ENCODE measurements at places on chromosomes 12 and 14.

- DNase-seq = no peak
Observed at GRCh38 chr12:12585115-12585863, 22.6 kb upstream of the DUSP16 start.

- no peak for DNase-seq
Observed at GRCh38 chr12:25690996-25691864, 138.1 kb upstream of the LMNTD1 start.

GRCh38 chr12:62720661-62721330 lies 214.2 kb downstream of the PPM1H start:
- DNase-seq = no peak

GRCh38 chr12:66074561-66074960 lies 56.0 kb downstream of the LLPH start:
- no peak for DNase-seq

DNA sequence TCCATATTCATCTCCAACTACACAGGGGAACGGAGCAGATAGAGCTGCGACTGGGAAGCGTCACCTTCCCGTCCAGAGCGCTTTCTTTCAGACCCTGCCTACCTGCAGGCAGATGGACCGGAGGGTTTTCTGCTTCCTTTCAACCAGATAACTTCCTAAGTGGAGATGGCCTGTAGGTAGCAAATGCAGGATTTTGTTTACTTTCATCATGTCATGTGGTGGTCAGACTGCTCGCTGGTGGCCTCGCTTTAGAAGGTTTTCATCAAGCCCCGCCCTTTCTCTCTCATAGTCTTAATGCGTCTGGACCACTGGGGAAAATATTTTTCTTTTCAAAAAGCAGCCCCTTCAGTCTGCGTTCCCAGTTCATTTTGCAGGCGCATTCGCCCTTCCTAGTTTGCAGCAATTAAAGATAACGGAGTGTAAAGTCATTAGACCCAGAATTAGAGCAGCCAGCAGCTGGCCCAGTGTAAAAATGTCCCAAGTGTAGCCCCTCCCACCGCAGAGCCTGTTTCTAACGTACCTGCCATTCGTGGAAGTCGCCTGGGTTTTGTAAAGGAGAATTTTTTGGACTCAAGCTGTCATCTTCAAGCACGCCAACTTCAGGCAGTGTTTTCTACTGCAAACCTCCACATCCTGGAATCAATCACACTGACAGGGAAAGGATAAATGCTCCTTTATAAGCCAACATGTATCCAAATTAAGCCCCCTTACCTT lies 68.9 kb downstream of the TESC start:
- no peak for DNase-seq

GRCh38 chr14:96273629-96274028 lies 17.6 kb downstream of the BDKRB1 start:
- no peak for DNase-seq

- DNase-seq = no peak
Observed at GRCh38 chr14:73842201-73842600, 9.4 kb upstream of the PTGR2 start.

GRCh38 chr14:23787436-23787835 lies 151.3 kb downstream of the DHRS2 start:
- no peak for DNase-seq

DNA sequence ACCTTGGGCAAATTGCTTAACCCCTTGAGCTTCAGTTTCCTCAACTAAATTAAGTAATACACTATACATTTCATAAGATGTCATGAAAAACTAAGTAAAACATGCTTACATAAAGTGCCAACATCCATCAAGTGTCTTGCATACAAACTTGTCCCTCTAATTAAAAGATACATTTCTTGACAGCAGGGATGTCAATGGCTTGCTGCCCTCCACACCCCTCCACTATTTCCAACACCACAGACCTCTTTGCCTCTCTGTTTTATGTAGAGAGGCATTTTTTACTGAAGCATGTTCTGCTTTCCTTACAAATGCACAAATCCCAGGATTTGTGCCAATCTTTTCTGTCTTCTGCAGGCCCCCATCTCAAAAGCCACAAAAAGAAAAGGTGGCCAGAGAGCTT lies 89.0 kb upstream of the HOXC13 start:
- DNase-seq = no peak

DNA sequence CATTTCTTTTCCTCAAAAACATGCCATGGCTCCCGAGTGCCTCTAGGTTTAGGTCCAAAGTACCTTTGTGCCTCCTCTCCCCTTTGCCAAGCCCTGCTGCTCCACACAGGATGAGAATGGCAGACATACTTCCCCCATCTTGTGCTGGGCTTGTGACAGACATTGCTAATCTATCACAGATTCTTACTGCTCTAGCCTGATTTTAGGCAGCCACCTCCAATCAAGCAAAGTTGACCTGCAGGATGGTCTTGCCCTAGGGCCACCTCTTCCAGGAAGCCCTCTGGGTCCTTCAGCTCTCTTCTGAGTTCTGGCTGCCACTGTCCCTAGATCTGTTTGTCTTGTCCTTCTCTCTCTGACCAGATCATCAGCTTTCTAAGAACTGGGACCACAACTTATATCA lies 20.5 kb downstream of the FOXN4 start:
- DNase-seq = no peak

DNA sequence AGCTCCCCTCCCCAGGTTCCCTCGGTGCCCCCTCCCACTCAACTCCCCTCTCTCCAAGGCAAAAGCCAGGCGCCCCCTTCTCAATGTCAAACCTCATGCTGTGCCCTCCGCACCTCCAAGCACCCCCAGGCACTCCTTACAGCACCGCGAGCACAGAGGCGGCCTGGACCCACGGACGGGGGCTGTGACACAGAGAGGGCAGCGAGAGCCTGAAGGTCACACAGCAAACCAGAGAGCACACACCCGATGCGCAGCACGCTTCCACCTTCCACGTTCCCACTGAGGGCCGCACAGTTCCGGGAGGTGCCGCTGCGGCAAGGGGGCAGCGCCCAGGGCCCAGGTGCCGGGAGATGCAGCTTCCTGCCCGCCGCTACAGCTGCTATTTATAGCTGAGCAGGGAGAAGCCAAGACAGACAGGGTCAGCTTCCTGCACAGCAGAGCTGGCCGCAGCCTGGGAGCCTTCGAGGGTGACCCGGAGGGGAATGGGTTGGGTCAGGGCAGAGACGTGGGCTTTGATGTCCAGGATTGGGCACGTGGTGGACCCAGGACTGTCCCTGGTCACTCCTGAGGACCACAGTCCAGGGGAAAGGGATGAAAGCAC lies 12.9 kb downstream of the NCOR2 start:
- no peak for DNase-seq

DNA sequence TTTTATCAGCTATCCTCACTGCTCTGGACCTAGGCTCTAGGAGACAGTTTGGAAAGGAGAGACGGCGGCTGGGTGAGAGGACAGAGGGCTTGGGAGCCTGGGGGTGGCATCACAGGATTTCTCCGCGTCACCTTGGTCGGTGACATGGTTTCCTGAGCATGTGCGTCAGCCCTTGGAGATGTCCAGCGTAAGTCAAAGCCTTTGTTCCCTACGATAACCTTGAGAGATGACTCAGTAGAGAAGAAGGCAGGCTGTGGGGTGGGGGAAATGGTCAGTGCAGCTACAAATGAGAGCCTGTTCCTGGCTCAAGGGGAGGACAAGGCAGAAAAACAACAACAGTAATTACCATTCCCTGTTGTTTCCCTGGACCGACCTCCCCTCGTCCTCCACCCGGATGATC lies 90.2 kb upstream of the TBX3 start:
- DNase-seq = no peak

DNA sequence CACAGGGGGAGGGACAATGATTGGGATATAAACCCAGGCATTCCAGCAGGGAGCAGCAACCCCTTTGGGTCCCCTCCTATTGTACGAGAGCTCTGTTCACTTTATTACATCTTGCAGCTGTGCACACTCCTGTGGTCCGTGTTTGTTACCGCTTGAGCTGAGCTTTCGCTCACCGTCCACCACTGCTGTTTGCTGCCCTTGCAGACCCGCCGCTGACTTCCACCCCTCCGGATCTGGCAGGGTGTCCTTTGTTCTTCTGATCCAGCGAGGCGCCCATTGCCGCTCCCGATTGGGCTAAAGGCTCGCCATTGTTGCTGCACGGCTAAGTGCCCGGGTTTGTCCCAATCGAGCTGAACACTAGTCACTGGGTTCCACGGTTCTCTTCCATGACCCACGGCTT lies 64.1 kb downstream of the E2F7 start:
- no peak for DNase-seq

- DNase-seq = no peak
Observed at GRCh38 chr12:109440851-109441490, 36.1 kb downstream of the KCTD10 start.

DNA sequence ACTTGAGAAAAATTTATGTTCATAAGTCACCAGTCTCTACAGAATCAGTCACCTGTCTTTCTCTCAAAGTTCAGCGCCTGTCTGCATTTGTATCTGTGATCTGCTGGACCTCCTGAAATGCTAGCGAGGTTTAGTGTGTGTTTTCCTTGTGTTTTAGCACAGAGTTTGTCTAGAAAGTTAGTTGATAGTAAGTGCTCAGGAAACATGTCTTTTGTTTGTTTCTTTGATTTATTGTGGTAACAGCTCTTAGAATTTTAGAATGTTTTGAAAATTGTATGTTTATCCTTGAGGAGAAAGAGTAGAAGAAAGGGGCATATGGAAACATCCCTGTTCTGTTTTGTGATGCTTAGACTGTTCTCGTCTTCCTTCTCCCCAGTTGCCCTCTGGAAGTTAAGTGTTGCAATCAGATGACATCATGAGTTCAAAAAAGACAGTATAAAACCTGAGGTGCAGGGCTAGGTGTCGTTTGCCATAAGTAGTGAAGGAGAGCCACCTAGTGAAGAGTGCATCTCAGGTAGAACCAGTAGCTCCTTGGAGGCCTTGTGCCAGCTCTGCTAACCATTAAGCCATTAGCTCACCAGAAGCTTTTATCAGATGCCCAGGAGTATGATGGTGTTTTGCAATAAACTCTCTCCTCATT lies 44.8 kb downstream of the FBXW8 start:
- DNase-seq = peak; percentile 81

DNA sequence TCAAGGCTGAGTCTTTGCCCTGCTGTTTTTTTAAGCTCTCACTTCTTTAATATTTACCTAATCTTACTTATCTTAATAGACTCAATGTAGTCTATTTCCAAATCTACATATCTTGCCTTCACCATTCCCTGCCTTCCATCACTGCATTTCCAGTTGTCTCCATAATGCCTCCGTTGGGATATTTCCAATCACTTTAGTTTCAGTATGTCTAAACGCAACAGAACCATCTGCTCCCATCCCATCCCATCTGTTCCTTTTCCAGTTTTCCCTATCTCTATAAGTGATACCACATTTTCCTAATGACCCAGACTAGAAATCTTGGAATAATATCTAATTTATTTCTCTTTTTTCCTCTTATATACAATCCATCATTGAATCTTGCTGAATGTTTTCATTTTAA lies 15.1 kb upstream of the CCDC198 start:
- DNase-seq = no peak

Measured in prostate gland (tissue), 2 donors.